ENCODE measurements at places on chromosomes 16 and 17.
A peak's percentile ranks its signal among the peaks of the same experiment; 100 is the strongest.

DNA sequence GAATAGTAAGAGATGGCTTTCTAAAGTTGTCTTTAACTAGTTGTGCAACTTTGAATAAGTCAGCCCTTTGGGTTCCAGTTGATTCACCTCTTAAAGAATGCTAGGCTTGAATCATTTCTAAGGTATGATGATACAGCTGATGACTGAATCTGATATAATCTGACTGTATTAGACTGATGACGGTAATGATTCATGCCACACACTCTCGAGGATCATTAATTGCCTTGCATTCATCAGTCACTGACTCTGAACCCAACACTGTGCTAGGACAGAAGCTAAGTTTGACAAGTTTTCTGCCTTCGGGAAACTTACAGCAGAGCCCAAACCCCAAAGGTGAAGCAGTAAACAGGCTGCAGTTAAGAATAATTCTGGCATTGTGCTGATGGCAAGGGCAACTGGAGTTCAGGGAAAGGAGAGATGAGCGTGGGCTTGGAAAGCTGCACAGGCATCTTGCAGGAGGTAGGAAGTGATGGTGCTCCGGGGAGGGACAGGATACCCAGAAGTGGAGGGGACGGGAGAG is 25.8 kb downstream of the ASIC2 start:
- peak; percentile 89 for DNase-seq

- no peak for DNase-seq
These were observed 82.8 kb downstream of the TNFRSF13B start for GRCh38 chr17:16889088-16889465.

- no peak for DNase-seq
These were observed 31.0 kb downstream of the MMP15 start for GRCh38 chr16:58056580-58056979.

- DNase-seq = no peak
These were observed 24.2 kb downstream of the GRB7 start for GRCh38 chr17:39761861-39762496.

GRCh38 chr16:84497418-84498222 is 6.8 kb downstream of the MEAK7 start:
- no peak for DNase-seq

DNA sequence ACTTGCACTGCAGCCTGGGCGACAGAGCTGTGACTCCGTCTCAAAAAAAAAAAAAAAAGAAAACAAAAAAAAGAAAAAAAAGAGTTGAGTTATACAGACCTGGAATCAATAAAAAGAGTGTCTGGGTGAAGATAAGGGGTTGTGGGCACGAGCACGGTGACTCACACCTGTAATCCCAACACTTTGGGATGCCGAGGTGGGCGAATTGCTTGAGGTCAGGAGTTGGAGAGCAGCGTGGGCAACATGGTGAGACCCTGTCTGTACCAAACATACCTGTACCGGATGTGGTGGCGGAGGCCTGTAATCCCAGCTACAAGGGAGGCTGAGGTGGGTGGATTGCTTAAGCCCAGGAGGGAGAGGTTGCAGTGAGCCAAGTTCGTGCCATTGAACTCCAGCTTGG is 1.3 kb upstream of the TRAP1 start:
- DNase-seq = no peak

DNA sequence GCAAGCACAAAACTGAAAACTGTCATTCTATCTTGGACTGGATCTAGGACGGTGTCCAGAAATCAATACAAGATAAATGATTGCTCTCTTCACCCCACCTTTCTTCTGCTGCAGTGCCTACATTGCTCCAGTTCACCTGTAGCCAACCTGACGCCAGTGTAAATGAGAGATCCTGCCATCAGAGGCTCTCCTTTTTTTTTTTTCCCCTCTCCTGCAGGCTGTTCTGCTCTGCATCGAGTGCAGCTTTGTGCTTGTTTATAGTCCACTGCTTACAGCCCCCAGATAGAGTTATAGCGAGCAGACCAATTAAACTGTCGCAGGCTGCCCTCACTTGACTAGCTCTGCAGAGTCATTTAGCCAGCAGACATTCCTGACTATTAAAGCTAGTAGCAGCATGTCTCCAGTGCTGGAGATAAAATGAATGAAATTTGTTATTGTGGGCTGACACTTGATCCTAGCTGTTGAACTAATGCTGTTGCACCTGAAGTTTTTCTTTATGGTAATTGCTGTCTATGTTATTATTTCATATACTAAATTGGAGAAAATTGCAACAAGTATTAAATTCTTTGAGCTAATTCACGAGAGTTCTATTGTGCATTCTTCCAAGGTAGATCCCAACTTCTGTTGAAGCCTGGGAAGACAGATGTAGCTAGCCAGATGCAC is 257.1 kb downstream of the FTO start:
- no peak for DNase-seq

- DNase-seq = no peak
These were observed 23.0 kb downstream of the SPPL2C start for GRCh38 chr17:45867702-45868101.

GRCh38 chr17:4717791-4718190 is 7.4 kb downstream of the ARRB2 start:
- no peak for DNase-seq

GRCh38 chr17:43367737-43368242 is 31.0 kb upstream of the ARL4D start:
- peak; percentile 98 for DNase-seq

DNA sequence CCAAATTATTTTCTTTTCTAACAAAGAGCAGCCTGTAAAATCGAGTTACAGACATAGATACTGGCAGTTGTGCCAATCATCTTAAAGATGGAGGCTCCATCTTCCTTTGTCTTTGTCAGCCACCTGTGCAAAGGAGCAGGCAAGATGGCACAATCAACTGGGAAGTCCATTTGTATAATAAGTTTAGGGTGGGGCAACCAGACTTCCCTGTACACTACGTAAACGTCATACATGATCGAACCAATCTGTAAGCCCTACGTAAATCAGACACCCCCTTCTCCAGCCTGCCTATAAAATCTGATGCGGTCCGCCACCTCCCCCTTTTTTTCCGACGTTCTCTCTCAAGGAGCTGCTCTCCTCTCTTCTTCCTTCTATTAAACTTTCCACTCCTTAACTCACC is 31.4 kb upstream of the MEAK7 start:
- DNase-seq = no peak

GRCh38 chr17:62933501-62934385 is 32.3 kb upstream of the TANC2 start:
- DNase-seq = no peak

DNA sequence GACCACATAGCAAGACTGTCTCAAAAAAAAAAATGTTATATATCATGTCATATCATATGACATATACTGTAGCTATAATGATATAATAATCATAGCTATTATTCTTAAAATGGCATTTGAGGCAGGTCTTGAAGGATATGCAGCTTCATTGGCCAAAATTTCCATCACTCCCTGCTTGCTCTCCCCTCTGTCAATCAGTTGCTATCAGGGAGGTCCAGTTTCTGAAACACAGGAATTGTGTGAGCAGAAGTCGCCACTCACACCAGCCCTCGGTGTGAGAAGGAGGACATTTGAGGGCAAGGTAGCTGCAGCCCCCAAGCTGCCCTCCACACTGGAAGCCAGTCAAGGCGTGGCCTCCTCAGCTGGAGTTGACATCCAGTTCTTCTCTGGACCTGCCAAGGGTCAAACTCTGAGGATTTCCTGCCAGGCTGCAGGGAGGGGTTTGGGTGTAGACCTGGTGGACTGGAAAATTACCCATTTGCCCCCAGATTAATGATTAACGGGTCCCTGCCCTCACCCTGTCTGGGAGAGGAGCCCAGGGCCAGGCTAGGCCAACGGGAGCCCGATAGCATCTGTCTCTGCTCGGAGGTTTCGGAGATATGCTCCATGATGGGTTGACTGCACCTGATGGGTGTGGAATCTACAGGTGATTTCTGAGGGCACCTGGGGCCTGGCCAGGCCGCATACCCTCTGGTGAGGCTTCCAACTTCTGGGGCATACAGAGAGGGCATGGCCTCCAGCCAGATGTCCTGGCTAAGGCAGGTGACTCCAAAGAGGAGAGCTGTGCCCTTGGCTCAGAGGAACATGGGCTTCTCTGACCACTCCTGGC is 18.8 kb downstream of the WNT9B start:
- no peak for DNase-seq

- DNase-seq = no peak
These were observed 182.4 kb downstream of the HS3ST4 start for GRCh38 chr16:25874196-25874595.
